ENCODE measurements at places on chromosomes 2 and 18.

DNA sequence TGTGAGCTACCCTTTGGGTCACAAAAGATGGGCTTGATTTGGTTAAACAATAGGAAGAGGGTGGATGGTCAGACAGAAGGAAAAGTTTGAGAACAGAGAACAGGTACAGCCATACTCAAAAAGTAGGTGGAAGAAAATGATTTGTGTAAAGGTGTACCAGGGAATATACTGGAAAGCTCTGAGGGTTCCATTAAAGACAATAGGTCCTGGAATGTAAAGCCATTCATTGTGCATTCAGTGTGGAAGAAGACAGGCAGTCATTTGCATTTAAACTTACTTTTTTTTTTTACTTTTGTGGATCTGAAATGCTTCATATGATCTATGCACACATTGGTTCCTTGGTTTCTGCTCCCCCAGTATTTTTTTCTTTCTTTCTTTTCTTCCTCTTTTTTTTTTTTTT is 581.4 kb upstream of the PIK3C3 start:
- no peak for DNase-seq

DNA sequence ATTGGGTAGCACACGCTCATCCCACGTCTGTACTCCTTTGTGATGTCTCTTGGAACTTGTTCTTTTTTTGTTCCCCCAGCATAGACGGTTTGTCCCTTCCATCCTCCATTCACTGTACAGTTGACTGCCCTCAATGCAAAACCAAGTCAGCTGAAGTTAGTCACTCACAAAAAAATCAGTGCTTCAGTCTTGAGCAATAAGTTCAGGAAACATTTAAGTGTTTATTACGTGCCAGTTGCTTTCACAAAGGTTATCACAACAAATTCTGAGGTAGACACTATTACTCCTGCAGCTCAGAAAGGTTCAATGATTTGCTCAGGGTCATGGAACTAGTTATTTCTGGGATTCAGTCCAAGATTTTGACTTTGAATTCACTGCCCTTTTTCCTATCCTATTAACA is 102.2 kb downstream of the PDE1A start:
- DNase-seq, result no peak

DNA sequence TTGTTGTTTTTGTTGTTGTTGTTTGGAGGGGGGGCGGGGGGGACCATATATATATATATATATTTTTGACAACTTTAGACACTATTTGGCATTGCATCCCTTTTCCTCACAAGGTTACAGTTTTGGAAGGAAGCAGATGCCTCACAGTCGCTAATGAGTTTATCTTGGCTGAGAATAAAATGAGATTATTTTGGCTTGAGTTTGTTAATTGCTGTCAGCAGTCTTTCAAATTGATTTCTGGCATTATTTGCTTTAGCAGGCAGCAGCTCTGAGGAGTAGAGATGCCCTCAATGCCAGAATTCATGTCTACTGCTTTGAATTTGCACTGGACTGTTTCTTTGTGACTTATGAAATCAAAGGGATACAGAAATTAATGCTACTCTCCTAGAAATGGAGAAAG is 595.2 kb upstream of the HNMT start:
- DNase-seq, result no peak

- no peak for DNase-seq
These were observed 468 bp downstream of the PIKFYVE start for GRCh38 chr2:208266553-208266893.
